ENCODE measurements at places on chromosomes 7 and 10.

DNA sequence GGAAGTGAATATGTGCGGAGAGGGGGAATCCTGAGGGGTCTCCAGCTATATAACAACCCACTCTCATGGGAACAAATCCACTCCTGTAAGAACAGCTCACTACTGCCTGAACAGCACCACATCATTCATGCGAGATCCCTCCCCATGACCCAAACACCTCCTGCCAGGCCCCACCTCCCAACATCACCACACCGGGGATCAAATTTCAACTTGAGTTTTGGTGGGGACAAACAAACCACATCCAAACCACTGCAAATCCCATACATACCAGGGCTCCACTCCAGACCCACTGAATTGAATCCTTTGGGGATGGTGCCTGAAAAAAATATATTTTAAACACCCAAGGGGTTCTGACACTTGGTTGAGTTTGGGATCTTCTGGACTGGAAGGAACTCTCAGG is 181.5 kb upstream of the PLXNA4 start:
- no peak for DNase-seq

DNA sequence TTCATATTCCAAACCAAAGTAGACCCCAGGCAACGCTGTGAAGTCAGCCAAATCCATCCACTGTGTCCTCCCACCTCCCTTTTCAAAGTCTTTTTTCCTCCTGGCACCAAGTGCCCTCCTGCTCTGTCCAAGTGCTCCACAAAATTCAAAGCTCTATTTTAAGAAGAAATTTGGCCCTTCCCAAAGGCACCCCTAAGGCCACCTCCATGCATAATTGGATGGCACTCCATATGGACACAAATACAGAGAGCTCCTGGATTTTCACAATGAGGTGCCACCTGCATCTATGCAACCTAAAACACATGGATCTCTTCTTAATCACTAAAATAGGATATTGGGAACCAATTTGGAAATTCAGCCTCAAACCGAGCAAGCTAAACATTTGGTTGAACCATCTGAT is 121.6 kb downstream of the RELN start:
- no peak for DNase-seq

DNA sequence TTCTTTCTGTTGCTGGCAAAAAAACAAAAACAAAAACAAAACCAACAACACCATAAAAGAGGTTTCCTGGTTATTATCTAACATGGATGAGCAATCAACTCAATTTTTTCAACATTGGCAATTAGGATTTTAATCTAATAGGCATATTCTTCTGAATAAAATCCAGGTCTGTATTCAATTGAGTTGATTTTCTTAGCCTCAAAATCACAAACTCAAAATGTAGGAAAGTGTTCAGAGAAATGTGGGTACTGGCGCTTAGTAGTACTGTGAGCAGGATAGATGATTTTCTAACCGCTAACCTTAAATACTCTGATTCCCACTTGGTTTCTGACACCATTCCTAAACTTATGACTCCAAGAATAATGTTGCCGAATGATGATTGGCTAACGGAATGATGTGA is 5.6 kb downstream of the WNT16 start:
- DNase-seq, result no peak

DNA sequence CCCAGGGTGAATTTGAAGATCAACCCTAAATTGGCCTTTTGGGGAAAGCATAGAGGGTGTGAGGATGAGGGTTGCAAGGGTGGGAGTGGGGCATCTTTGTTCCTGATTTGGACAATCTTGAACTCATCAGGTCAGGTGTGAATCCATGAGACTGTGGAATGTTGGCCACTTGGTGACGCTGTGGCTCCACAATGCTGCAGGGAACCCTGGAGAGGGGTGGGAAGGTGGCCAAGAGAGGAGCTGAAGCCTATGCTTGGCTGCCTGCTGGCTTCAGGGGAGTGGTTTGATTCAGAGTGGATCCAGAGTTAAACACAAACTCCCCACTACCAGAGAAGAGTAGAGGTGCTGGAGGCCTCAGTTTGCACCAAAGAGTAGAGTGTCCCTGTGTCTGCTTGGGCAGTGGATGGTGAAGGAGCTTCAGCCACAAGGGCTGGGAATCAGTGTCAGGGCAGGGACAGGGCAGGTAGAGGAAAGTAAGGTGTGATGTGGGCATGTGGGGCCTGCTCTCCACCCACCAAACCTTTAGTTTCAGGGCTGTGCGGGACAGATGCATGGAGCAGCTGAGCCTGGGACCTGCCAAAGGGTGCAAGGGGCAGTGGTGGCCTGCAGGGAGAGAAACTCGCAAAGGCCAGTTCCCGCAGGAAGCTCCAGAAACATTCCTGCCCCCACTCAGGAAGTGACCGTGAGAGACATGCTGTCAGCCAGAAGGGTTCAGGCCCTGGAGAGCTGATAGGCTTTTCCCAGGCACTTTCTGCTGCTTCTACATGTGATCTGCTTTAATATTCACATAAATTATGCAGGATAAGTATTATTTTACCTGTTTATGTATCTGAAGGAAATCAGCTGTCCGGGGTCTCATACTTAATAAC is 81.0 kb upstream of the PRSS58 start:
- peak; percentile 40 for DNase-seq

- DNase-seq, result no peak
Measured at GRCh38 chr10:71264345-71265200, 52.2 kb downstream of the UNC5B start.
